ENCODE measurements at places on chromosomes 5 and 9.

GRCh38 chr9:87888501-87888900 is 5.8 kb downstream of the SPATA31E1 start:
- no peak for DNase-seq

GRCh38 chr9:88998911-88999310 is 7.6 kb downstream of the S1PR3 start:
- no peak for DNase-seq

DNA sequence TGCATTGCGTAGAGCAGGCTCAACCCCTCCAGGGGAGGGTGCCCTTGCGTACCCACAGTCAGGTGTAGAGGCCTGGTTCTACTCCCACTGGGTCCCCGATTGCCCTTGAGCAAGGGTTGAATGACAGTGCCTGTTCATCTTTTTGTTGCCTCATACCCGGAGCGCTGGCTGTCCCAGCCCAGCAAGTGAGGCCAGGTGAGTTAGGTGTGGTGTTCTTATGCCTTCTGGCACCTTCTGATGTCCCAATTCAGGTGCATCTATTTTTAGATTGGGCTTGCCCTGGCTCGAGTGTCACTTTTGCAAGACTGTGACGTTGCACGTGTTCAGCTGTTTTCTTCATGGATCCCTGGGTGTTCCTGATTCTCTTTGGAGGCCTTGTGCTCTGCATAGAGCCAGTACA is 257.8 kb downstream of the GOLPH3 start:
- DNase-seq: no peak

DNA sequence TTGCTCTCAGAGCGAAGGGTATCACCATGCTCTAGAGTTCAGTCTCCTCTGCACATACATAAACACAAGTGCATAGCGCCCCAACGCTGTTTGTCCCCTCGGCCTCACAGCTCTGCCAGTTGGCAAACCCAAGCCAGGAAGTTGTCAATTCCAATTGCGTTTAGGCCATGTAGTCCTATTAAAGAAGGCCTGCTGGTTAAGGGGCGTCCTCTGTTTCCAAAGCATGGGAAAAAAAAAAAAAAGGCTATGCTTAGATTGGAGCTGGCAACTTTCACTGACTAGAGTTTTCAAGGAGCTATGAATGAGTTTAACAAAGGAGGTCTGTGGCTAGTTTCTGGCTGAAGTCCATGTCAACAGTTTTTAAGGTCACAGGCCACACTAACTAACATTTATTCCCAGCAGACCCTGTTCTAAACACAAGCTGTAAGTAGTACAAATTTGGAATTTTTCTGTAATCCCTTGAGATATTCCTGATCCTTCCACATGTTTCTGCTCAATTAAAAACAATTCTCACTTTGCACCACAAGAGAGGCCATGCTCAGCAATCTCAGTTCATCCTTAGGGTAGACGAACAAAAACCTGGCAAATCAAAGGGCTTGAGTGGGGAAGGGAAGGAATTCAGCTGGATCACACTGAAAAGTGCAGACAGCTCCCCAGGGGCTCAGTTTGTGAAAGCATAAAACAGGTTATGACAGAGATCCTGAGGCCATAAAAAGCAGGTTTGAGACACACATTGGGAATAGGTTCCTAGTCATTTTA is 187.7 kb downstream of the DENND1A start:
- DNase-seq: no peak

- no peak for DNase-seq
These were observed 65.2 kb upstream of the ASS1 start for GRCh38 chr9:130379649-130379970.
